ENCODE measurements at places on chromosomes 11 and 22.

DNA sequence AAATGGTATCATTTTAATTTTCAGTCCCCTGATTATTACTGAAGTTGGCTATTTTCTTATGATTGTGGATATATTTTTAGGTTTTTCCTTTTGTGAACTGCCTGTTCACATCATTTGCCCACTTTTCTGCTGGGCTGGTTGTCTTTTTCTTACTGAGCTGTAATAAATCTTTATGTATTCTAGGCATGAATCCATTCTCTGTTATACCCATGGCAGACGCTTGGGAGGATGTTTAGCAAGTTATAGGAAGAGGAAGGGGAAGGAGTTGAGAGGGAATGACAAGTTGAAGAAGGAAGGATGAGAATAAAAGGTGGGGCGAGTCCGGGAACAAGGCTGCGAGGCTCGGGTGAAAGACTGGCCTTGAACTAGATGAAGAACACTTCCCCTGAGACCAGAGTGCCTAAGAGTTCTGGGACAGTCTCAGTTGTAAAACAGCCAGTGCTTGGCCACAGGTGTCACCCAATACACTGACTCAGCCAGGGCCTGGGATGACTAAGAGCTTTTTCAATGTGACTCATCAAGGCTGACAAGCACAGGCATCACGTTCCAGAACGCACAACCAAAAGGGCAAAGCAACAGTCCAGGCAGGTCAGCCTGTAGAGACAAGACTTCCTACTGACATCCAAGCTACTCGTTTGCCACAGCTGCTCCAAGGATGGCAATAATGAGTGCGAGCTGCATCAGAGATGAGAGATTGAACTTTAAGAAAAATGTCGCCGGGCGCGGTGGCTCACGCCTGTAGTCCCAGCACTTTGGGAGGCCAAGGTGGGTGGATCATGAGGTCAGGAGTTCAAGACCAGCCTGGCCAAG is 35.2 kb downstream of the LRFN4 start:
- DNase-seq: peak; percentile 97

DNA sequence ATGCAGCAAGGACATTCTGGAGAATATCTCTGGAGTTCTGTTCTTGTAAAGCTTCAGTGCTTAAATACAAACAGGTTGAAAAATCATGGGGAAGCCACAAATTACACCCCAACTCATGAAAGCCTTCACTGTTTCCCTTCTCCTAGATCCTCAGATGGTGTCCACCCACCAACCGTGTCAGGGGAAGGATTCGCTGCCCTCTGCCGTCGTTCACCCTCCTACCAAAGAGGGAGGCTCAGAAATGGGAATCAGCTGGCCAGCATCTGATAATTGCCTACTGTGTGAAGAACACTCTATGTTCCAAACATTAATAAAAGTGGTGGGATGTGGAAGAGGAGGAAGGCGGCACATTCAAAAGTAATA is 7.4 kb upstream of the HEPACAM start:
- no peak for DNase-seq

DNA sequence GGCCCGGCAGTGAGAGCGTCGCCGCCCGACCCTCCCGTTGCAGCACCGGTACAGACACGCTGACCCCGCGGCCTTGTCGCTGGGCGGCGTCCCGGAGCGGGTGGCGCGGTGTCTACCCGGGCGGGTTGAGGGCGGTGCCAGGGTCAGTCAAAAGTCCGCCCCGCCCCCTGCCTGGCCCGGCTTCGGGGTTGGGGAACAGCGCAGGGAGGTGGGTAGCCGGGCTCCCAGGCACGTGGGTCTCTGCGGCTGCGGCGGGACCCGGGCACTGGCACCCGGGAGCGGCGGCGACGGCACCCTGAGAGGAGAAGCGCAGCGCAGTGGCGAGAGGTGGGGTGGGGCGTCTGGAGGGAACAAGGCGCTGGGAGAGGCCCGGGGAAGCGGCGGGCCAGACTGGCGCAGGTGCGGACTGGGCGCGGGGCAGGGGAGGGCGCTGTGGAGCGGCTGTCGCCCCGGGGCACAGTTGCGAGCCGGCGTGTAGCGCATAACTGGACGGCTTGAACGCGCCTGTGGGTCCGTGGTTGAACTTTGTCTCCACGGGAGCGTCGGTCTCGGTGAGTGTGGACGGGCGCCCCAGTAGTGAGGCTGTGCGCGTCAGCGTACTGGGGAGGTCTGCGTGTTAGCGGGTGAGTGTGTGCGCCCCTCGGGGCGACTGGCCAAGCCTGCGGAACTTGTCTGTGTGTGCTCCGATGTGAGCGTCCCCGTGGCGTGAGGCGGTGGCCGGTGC is at the start of gene P2RY2:
P2RY2 (plus strand) TSS at position 176 of the 724 bp plus-strand sequence. CDS start 15,879 bp downstream, outside the sequence.
- peak; percentile 73 for DNase-seq

DNA sequence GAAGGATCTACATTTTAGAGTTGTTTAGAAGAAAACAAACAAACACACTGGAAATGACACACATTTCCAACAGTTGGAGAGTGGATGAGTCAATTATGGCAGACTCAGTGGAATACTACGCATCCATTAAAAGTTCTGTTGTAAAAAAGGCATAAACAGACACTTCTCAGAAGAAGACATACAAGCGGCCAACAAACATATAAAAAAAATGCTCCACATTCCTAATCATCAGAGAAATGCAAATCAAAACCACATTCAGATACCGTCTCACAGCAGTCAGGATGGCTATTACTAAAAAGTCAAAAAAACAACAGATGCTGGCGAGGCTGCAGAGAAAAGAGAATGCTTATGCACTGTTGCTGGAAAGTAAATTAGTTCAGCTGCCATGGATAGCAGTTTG is 298.2 kb downstream of the DDX10 start:
- DNase-seq: no peak

Measured in kidney tubule cell (primary cell).